ENCODE measurements at places on chromosomes 11 and 22. TPM values are rescaled to one million over a fixed set of nuclear protein-coding genes. Genes with fewer than 3 reads are reported as not detected.

GRCh38 chr22:22130953-22131608, 113.5 kb upstream of the VPREB1 start:
- DNase-seq = no peak

DNA sequence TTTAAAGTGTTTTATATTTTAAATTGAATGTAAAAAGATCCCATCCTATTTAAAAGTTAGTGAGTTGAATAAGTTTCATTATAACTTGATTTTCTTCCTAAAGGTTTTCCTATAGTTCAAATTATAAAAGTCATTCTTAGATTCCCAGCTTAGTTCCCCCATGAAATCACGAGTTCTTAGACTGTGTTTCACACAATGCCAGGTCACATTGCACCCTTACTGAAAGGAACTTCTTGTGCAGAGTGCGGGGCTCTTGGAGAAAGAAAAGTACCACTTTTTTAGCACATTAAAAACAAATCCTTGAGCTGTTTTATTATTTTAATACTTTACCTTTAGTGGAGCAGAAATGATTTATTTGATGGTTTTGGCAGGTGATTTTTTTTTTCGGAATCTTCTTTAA, 15.6 kb downstream of the GRAP2 start:
- DNase-seq = no peak

GRCh38 chr22:39205344-39206021, 39.3 kb downstream of the PDGFB start:
- DNase-seq = no peak

GRCh38 chr22:39530116-39530515, 2.4 kb downstream of the RPS19BP1 start:
- DNase-seq = no peak

DNA sequence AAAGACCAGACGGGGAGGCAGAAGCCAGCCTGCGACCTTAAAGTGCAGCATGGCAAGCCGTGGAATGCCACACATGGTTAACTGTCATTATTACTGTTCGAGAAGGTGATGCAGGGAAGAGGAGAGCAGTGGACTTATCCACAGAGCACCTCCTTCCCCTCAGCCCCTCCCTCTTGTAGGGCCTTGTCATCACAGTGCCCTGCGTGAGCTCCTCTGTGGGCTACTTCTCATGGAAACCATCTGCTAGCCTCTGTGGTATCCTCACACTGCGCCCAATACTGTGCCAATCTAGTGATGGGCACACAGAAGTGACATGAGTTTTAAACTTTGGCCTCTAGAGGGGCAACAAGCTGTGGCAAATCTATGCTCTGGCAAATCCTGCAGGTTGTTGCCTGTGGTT, 18.2 kb upstream of the CCDC134 start:
- no peak for DNase-seq

DNA sequence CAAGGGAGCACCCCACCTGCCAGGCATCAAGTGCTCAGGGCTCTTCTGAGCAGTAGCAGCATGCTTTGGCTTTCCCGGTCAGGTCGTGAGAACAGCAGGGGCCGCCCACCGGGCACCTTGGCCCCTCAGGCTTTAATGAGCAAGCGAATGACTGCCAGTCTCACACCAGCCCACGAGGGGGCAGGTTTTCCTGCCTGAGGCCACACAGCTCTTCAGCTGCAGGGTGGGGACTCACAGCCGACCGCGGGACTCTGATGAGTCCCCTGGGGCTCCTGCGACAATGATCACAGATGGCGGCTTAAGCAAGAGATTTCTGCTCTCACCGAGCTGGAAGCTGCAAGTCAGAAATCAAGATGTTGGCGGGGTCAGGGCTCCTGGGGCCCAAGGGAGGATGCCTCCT, 14.3 kb upstream of the FGF19 start:
- no peak for DNase-seq

DNA sequence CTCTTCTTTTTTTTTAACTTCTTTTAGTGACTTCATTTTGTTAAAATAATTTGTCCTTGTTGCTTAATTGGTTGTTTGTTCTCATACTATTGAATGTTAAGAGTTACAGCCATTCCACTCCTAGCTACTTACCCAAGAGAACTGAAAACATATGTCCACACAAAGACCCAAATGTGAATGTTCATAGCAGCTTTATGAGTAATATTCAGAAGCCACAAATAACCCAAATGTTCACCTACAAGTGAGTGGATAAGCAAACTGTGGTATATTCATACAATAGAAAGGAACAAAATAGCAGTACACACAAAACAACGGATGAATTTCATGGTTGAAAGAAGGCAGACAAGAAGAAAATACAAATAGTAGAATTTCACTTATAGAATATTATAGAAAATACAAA, 1.4 kb upstream of the OR4D11 start:
- DNase-seq = no peak

- no peak for DNase-seq
Observed at GRCh38 chr11:10462746-10463300, 7.8 kb downstream of the AMPD3 start.

GRCh38 chr11:3127706-3128355, 37.3 kb downstream of the OSBPL5 start:
- DNase-seq = no peak

DNA sequence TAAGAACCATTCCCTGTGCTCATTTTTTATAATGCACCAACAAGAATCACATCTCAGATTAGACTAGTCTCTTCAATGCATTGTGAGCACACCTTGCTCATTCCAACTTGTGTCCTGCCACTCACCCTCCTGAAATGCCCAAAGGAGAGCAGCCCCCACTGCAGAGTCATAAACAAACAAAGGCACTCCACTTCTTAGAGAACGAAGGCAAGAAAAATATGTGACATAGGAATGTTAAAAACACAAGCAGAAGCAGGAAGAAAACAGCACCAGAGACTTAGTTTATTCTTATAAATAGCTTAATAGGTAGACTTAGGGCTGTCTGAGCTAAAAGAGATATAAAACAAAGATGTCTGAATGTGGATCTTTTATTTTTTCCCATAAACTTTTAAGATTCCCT, 57.2 kb downstream of the GUCY1A2 start:
- DNase-seq = no peak

DNA sequence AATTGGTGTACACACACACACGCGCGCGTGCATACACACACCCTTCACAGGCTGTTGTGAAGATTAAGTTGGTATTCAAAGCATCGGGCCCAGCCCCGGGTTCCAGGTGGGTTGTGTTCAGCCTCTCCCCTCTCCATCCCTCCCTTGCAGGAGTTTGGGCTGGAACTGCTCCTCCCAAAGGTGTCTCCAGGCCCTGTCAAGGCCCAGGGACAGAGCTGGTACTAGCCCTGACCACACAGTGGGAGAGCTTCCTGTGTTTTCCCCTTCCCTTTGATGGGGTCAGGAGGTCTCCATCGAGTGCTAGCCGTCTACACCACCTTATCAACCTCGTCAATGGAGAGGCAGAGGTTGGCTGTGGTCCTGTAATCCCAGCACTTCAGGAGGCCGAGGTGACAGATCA, 36.5 kb upstream of the CSNK1E start:
- no peak for DNase-seq

DNA sequence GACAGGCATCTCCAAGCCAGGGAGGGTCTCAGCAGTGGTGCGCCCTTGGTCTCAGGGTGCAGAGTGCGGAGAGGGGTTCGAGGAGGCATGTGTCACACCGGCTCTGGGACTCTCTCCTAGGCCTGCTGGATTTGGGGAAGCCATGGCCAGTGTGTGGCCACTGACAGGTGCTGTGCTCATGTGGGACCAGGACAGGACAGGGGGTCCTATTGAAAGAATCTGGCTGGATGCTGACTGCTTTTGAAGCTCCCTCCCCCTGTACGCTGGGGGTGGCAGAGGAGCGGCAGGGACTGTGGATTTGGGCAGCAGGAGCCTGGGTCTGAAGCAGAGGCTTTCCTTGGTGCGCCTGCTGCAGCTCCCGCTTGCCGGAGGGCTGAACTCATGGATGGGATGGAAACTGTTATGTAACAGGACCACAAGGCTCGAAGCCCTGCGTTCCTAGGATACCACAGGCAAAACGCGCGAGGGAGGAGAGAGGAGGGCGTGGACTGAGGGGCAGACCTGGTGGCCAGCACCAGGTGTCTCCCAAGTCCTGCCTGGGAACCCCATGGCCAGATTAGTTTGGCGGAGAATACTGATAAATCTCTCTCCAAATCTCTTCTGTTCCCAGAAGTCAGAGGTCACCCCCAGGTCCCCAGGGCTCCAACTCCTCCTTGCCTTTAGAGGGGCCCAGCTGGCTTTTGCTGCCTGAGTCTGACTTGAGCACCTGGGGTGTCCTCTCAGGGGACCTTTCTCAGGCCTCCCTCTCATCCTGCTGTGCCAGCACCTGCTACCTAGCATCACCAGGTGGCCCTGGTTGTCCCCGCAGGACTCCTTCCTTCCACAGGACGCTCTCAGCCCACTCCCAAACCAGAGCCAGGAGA, 13.8 kb upstream of the TEF start:
- DNase-seq = no peak

- no peak for DNase-seq
Observed at GRCh38 chr11:8773916-8774539, 91.4 kb downstream of the RPL27A start.

DNA sequence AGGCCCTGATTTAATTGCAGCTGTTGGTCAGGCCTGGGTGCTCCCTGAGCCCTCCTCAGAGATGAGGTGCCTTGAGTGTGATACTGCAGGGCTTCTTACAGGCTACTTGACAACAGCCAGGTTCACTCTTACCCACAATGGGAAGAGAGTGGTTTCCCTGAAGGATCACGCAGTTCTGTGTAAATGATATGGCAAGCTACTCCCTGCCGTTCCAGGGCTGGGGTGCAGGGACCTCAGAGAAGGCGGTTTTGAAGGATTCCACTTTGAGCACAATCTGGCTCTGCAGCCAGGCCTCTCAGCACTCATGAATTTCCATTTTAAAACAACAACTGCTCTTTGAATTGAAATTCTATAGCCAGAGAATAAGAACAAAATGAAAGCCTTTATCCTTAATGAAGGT, 92.9 kb downstream of the SLC17A6 start:
- no peak for DNase-seq

- peak; percentile 85 for DNase-seq
Observed at GRCh38 chr11:12066799-12067508, 43.4 kb upstream of the MICAL2 start.

- no peak for DNase-seq
Observed at GRCh38 chr11:58742981-58743880, 11.5 kb upstream of the GLYAT start.

- DNase-seq = no peak
Observed at GRCh38 chr11:47856186-47856585, 8.0 kb upstream of the NUP160 start.

DNA sequence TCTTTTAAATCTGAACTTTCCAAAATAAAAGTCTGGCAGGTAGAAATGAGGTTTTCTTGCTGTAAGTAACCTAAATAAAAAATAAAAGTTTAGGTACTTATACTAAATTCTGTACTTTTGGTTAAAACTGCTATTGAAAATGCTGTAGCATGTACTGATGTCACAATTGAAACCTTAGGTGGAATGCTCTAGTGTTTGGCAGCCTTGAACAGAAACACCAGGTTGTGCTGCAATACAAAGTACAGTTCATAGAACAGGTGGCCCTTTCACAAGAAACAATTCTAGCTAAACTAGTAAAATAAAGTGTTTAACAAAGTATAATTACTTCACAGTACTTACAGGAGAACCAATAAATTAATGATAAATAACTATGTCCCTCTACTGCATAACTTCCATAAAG, 25.1 kb downstream of the NPAT start:
- DNase-seq = no peak

GRCh38 chr11:21254055-21254454, 584.7 kb downstream of the NELL1 start:
- no peak for DNase-seq

GRCh38 chr11:10526974-10527918, 13.7 kb downstream of the RNF141 start:
- no peak for DNase-seq

DNA sequence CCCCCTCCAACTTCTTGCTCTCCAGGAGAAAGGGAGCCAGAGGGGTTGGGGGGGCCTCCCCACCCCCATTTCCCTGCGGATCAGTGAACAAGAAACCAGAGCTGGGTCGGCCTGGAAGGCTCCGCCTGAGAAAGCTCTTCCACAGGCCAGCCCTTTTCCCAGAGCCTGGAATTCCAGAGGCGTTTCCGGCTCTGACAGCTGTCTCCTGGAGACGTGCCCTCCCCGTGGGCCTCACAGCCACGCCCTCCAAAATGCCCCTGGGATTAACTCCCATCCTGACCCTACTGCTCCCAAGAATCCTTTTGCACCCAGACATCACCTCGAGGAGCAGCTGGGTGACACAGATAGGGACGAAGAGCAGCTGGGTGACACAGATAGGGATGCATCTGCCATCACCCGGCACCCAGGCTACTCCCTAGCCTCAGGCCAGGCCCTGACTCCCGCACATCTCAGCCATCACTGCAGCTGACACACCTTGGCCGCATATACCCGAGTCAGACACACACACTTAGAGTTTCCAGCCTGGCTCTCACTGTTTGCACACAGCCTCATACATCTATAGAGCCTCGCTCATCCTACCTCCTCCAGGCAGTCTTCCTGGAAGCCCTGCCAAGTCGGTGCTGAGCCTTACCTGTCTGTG, 7.6 kb upstream of the CDC42EP1 start:
- peak; percentile 39 for DNase-seq

GRCh38 chr11:8403310-8403709, 139.6 kb upstream of the LMO1 start:
- no peak for DNase-seq

GRCh38 chr11:109957000-109957399, 136.2 kb upstream of the ZC3H12C start:
- DNase-seq = no peak

- no peak for DNase-seq
Observed at GRCh38 chr11:29324328-29324727, 692.5 kb downstream of the KCNA4 start.

DNA sequence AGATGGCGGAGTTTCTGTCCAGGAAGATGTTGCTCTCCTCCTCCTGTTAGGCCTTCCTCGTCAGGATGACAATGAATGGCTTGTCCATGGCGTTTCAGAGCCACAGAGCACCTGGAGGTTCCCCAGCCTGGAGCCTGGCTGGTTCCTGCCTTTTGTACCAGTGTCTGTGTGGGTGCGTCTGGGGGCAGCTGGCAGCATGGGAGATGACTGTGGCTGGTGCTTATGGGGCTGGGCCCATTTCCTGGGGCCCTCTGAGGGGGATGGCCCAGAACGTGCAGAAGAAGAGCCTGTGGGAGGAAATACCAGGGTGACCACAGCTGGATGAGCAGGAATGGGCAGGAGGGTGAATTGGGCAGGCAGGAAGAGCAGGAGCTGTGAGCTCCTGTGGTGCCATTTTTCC, 6.7 kb downstream of the SLC37A2 start:
- DNase-seq = no peak

Gene TPCN2
- polyA plus RNA-seq = 3.1 TPM

Gene ST14
- polyA plus RNA-seq = 0.25 TPM

Gene OR51B5
- not detected for polyA plus RNA-seq

Gene KRTAP5-7
- polyA plus RNA-seq = not detected

Gene DDTL
- polyA plus RNA-seq = 6.6 TPM

Gene TMEM132A
- polyA plus RNA-seq = 2.6 TPM

Gene HINFP
- 10.9 TPM for polyA plus RNA-seq

Gene FGF4
- polyA plus RNA-seq = not detected

Gene TXN2
- polyA plus RNA-seq = 115 TPM

Gene GLYAT
- 0.03 TPM for polyA plus RNA-seq

Gene KCNJ4
- 0.01 TPM for polyA plus RNA-seq

Gene LSP1
- polyA plus RNA-seq = 11.5 TPM

Gene CHRM1
- polyA plus RNA-seq = not detected

Gene OR56A1
- polyA plus RNA-seq = not detected

Gene FOLR2
- 4.5 TPM for polyA plus RNA-seq

Gene MPST
- polyA plus RNA-seq = 42.1 TPM
